Stimulated activated naive CD4-positive, alpha-beta T cell (primary cell): ENCODE measurements at places on chromosomes 3 and 15.

DNA sequence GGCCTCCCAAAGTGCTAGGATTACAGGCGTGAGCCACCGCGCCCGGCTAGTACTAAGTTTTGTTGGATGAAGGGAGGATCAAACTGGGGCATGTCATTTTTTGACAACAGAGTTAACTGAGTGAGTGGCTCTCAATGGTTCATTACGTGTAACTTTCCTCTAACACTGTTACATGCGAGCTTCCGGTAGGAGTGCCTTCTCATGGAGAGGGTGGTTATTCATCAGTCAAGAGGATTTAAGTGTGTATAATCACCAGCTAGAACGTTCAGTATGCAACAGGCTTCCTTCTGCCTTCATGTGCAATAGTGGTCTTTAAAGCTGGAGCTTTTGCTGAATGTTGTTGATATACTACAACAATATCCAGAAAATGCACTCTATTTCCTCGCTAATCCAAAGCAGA lies 19.1 kb upstream of the GOLGA8A start:
- no peak for DNase-seq

DNA sequence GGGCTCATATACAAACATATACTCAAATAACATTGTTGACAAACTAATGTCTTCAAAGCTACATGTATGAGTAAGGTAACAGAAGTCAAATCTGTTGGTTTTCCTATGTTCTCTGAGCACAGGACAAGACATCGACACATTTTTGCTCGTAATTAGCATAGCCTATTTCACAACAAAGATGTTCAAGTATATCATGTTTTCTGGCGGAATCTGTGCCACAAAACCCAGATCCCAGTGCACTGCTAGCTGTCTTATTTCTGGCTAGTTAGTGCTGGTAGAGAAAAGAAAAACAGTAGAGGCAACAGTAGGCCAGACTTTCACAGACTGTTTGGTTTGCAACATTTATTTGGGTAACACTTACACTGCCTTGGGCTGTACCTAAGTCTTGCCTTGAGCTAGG lies 51.2 kb downstream of the RUBCN start:
- DNase-seq, result no peak

- DNase-seq, result no peak
Observed at GRCh38 chr15:77499087-77499760, 78.5 kb downstream of the HMG20A start.

DNA sequence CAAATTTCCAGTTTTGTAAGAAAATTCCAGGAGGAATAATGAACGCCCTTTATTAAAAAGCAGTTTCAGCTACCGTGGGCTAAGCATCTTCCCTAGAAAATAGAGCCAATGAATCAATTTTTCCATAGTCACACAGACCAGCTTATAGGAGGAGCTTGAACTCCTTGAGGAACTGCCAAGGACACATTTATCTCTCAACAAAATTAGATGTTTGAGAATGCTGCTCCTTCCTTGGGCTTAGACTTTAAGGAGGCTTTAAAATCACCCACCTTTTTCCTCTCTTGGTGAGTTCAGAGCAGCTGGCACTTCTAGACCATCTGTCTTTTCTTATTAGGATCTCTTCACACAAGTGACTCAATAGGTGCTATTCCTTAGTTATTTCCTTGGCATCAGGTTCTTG lies 588.0 kb downstream of the SQOR start:
- DNase-seq, result no peak

- no peak for DNase-seq
Observed at GRCh38 chr3:103440539-103441203, 1005.9 kb downstream of the ZPLD1 start.

GRCh38 chr15:31360843-31361763 lies 34.5 kb downstream of the KLF13 start:
- peak; percentile 93 for DNase-seq

GRCh38 chr15:75666823-75667501 lies 19.2 kb downstream of the SNX33 start:
- no peak for DNase-seq

GRCh38 chr3:69306239-69307185 lies 79.4 kb downstream of the FRMD4B start:
- peak; percentile 71 for DNase-seq

- no peak for DNase-seq
Observed at GRCh38 chr3:137468446-137468845, 295.7 kb upstream of the SOX14 start.

GRCh38 chr15:43330780-43331087 lies 361 bp upstream of the LCMT2 start:
- DNase-seq, result no peak

GRCh38 chr3:195184716-195185421 lies 86.1 kb downstream of the XXYLT1 start:
- no peak for DNase-seq

DNA sequence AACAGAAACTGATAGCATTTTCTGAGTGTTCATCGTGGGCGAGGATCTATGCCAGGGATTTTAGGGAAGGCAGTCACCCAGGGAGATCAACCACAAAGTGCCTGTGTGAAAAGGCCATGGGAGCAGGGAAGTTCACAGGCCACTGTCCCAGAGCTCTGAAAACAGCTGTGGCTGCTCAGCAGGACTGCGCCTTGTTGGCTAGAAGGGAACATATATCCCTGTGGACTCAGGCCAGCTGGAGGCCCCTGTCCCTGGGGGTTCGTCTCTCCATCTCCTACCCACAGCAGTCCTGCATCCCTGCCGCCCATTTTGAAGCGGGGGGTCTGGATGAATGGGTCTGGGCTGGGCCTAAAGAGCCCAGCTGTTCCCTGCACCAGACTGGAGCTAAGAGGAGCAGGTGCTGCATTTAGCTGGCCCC lies 27.8 kb downstream of the PPCDC start:
- no peak for DNase-seq

DNA sequence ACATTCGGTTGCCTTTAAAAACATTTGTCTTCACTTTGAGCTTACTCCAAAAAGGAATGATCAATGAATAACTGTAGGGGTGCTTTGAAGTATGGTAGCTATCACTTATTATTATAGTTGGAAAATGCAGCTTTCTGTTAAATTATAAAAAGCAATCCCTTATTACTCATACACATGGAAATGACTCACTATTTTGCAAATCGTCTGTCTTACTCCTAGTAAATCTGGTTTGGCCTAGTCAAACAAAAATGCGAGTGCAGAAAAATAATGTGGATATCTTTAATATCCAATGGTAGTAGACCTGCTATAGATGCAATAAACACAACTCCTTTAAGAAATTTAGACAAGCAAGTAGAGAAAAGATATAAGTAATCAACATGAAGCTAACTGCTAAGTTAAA lies 112.5 kb downstream of the ZIC1 start:
- DNase-seq, result no peak

DNA sequence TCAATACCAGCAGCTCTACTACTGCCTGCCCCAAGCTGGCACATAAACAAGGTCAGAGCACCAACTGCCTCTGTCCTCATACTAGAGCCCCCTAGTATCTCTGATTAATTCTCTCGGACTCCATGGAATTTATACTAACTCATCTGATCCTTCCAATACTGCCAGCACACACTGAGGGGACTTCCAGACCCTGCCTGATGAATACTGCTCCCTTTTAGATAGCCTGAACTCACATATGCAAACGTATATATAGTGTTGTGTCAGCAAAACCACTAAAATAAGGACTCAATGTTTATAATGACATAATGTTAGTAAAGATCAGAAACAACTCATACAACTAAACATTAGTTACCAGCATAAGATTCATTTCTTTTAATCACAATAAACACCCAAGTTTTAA lies 25.0 kb downstream of the CEP70 start:
- no peak for DNase-seq

- no peak for DNase-seq
Observed at GRCh38 chr3:33879540-33879939, 81.1 kb downstream of the PDCD6IP start.

- no peak for DNase-seq
Observed at GRCh38 chr3:80688814-80689213, 921.0 kb upstream of the ROBO1 start.

DNA sequence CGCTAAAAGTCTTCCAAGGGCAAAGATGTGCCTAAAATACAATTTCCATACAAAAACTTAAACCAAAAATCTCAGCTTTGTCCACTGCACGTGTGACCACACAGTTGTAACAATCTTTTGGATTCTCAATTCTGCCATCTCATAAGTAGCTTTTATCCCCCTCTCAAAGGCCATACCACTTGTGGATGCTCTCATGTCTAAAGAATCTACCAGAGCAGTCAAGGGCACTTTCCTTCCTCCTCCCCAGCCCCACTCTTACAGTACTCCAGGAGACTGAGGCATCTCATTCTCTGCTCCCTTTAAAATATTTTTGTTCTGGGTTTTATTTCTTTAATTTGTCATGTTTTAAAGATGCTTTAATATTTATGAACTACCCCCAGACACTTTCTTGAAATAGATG lies 102.3 kb upstream of the PFN2 start:
- no peak for DNase-seq

GRCh38 chr15:68210821-68211655 lies 5.9 kb upstream of the CALML4 start:
- peak; percentile 14 for DNase-seq

DNA sequence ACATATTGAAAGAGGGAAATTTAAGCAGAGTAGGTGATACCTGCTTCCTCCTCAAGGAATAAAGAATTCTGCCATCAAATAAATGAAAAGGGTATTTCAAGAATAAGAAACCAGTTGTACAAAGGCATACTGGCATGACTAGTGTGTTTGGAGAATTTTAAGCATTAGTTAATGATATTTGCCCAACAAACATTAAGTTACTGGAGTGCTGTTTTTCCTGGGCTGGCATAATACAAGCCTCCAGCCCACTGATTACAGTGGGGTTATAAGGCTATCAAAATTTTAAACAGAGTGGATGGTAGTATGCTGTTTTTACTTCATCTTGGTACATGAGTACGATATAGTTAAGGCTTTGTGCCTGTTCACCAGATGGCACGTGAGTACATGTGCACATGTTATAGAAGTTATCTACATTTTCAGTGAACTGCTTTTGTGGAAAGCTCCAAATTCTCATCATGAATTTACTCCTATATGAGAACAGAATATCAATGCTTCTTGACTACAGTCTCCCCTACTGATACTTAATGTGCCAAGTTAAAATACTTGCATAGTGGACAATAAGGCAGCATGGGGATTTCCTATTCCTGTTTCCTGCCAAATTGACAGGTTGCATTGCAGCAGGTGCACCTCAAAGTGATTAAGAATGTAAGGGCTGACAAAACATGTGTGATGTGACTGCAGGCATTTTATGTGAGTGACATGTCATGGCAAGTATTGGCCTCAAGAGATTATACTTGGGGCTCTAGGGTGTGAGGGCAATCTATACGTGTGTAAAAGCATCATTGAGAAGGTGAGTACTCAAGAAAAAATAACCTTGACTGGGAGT lies 14.9 kb downstream of the NAALADL2 start:
- peak; percentile 25 for DNase-seq

DNA sequence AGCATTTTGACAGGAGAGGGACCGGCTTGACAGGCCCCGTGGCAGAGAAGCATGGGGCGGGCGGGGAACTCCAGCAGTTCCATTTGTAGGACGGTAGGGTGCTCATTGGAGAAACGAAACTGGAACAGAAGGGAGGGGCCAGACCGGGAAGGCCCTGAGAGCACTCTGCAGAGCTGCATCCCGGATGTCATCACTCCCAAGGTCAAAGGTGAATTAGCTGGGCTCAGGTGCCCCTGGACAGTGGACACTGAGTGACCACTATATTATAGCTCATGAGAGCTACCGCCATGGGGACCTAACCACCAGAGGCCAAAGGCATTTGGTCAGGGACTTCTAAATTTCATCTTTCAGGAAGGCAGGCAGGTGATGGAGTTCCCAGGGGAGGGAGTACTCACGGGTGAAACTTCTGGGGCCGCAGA lies 7.3 kb downstream of the CSRNP1 start:
- DNase-seq, result no peak

DNA sequence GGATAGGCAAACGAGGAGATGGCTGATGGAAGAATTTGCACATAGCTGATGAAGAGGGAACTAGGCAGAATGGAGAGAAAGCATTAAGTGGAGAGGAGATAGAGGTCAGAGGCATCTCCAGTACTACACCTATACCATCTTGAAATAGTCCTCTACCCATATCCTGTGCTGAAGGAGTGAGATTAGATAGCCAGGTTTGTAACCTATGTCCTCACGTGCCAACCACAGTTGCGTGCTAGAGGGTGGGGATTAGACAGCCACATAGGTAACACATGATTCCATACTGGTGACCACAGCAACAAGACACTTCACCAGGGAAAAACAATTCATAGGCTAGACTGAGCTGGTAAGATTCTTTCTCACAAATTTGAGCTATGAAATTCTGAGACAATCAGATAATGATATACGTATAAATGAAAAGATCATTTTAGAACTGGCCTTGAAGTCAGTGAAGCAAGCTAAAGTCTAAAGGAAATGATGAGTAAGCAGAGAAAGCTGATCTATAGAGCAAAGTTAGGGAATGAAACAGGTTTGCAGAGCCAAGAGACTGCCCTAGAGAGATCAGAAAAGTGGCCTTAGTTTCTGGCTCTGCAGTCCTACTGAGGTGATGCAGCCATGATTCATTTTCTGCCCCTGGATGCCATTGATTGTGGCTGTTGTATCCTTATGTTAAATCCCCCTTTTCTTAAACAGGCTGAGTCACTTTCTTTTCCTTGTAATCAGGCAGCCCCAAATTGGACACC lies 17.7 kb downstream of the MYNN start:
- no peak for DNase-seq

DNA sequence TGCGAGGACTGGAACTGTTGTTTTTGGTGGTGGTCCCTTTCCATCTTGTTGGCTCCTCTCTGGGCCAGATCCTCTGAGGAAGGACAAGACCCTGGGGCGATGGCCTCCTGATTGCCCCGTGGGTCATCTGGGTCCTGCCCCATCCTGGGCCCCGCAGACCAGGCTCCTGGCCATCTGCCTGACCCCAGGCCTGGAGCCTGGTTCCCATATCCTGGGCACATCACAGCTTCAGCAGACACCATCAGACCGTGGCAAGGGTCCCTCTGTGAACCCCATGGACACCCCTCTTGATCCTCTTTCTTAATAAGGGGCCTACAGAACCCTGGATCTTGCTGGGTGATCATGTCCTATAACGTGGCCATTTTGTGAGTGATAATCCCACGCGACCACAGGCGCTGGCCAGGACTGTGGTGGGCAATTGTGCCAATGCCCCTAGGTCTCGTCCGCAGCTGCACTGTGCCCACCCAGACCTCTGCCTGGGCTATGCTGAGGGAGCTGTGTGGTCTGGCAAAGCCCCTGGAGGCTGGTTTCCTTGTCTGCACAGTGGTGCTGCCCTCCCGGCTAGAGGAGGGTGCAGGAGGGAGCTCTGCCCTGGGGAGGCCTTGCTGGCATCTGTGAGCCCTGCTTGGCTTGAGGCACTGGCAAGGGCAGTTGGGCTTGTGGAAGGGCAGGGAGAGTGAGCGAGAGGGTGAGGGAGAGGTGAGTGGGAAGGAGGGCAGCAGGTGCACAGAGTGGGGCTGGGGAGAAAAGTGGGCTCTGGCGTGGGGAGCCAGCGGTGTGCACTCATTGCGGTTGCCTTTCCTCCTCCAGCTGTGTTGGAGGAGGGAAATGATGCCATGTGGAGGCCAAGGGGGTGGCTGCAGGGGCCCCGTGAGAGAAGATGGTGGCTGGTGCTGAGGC lies 53.1 kb upstream of the PRR23E start:
- DNase-seq, result no peak

GRCh38 chr3:37737134-37737533 lies 124.5 kb upstream of the CTDSPL start:
- DNase-seq, result no peak
